ENCODE measurements at places on chromosomes 11 and 22.

DNA sequence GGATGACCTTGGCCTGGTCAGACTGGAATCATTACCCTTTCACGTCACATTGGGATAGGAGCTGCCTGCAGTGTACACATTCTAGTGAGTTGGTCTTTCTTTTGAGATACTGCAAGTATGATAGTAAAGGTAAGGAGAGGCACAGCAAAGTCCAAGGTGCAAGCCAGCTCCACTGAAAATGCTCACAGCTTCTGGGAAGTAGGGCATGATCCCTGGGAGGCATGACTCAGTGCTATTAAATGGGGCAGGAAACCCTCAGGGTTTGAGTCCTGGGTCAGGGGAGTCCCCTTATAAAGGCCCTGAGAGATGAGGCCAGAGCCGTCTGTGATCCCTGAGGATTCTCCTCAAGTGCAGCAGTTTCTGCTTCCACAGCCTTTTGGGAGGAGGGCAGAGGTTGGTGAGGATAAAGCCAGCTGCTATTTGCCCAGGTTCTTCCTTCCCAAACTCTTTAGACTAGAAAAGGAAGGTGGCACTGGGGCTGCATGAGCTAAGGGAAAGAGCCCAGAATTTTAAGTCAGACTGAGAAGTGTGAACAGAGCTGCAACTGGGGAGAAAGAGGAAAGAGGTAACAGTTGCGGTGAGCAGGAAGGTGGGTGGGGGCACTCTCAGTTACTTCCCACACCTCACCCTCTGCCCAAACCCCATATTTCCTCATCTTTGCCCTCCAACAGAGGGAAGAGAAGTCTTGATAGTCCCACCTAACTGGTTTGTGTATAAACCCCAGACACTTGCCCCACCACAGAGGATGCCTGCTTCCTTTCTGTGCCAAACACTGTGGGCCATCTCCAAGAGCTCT is 14.4 kb upstream of the OR52K1 start:
- no peak for DNase-seq

DNA sequence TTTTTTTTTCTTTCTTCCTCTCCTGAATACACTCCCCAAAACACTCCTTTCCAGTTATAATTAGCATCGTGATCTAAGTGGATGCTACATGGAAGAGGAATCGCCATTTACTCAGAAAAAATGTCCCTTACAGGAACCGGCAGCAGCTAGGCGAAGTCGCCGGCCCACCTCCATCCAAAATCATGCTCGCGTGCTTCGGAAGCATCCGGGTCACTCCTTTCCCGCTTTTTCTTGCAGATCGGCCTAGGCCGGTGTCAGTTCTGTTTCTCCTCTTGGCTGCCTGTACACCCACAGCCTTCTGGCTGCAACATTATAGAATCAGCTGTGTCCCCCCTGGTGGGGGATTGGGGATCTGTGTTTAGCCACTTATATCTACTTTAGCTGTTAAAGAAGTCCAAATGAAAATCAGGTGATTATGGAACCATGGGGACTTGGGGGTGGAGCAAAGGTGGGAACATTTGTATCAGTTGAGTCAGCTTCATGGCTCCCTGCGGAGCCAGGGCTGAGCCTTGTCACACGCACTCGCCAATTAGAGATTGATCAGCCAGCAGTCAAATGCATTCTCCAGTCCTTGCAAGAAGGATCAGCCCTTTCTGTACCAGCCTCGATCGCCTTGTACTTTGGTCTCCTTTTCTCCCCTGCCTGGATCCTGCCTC is 36.3 kb downstream of the ASRGL1 start:
- DNase-seq: no peak

DNA sequence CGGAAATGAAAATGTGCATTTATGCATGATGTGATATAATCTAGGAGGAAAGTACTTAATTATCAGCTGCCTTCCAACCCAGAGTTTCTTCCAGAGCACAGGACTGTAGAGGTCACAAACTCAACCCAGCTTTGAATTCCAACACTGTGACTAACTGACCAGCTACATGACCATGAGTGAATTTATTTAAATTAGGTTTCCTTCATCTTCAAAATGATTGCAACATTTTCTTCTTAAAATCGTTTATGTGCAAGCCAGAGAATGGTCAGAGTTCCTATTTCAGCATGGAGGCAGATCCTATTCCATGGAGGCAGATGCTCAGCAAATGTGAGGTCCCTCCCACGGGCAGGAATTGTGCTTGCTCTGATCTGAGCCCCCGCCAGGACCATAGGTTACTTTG is 42.4 kb downstream of the OSBP start:
- DNase-seq: no peak

- DNase-seq: no peak
These were observed 109.3 kb upstream of the CRYBB3 start for GRCh38 chr22:25090225-25090890.

GRCh38 chr11:77424644-77425043 is 49.2 kb downstream of the PAK1 start:
- DNase-seq: no peak

- no peak for DNase-seq
These were observed 842 bp downstream of the ARFGAP2 start for GRCh38 chr11:47175746-47176327.

- no peak for DNase-seq
These were observed 48.4 kb upstream of the RAB1B start for GRCh38 chr11:66219846-66220565.

GRCh38 chr11:75301131-75301530 is 50.3 kb downstream of the ARRB1 start:
- no peak for DNase-seq

- no peak for DNase-seq
These were observed 13.1 kb downstream of the LRRC32 start for GRCh38 chr11:76657187-76658170.

- DNase-seq: no peak
These were observed 35.9 kb downstream of the CTSC start for GRCh38 chr11:88301488-88302140.

GRCh38 chr11:88348870-88349269 is 11.3 kb upstream of the CTSC start:
- no peak for DNase-seq

- no peak for DNase-seq
These were observed 105.5 kb downstream of the KCNC1 start for GRCh38 chr11:17840101-17840548.

- DNase-seq: no peak
These were observed 1.8 kb upstream of the SLC22A8 start for GRCh38 chr11:63017306-63017974.

DNA sequence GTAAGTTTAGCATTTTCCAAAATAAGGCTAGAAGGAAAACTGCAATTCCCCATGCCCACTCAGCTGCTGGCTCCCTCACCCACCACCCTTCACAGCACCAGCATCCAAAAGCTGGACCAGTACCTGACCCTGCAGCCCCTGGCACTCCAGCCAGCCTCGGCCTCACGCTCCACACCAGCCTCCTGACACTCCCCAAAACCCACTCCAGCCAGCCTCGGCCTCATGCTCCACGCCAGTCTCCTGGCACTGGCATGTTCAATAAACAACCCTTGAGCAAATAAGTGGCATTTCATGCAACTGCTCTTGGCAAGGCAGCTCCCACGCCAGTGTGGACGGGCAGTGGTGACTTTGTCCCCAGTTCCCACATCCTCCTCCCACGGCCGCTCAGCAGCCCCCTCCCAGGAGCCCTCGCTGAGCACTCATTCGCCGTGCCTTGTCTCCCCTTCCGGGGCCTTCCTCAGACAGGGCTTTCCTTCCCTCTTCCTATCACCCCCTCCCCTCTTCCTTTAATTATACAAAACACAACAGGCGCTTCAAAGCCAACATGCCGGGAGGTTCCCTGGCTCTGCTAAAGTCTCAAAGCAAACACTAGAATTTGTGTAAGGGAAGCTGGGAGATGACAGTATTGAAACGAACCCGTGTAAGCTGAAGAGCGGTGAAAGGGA is 6.8 kb downstream of the TOLLIP start:
- DNase-seq: no peak

DNA sequence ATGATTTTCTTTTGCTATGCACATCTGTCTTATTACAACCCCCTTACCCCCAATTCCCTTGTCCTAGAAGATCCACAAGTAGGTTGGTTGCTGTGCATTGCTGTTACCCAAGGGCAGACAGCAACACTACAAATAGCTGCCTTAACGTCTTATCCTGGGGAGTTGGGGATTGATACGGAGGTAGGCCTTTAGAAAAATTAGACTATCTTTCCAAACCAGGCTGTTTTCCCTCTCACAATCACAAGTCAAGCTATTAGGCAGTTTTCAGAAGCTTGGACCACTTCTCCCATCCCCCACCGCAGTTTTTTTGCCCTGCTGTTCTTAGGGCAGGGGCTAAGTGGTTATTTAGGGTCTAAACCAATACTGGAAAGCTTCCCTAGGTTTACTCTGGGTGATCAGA is 2.8 kb upstream of the PHLDB1 start:
- DNase-seq: no peak

DNA sequence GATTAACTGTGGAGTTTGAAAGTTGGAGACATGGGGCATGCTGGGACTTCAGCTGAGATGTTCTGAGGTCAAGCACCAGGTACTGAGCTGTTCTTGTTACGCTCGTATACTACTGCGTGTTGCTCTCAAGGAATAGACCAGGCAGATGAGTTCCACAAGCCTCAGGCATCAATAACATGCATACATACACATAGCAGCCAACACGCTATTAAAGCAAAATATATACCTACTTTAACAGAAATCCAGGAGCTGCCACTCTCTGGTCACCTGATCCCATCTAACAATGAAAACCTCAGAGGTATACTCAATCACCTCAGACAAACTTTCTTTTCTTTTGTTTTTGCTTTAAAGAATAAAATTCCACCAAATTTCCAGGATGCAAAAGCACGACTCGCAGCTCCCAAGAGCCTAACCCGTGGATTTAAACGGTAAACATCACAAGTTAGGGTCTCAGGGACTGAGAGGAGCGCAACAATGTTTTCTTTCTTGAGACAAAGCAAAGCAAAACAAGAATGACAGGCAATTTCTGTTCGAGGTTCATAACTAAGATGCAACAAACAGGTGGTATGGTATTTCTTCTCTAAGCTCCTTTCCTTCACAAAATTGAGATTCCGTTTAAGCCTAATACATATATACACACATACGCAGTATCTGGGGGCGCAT is 16.5 kb downstream of the BLID start:
- no peak for DNase-seq

GRCh38 chr11:9530901-9531625 is 42.4 kb upstream of the WEE1 start:
- DNase-seq: no peak

DNA sequence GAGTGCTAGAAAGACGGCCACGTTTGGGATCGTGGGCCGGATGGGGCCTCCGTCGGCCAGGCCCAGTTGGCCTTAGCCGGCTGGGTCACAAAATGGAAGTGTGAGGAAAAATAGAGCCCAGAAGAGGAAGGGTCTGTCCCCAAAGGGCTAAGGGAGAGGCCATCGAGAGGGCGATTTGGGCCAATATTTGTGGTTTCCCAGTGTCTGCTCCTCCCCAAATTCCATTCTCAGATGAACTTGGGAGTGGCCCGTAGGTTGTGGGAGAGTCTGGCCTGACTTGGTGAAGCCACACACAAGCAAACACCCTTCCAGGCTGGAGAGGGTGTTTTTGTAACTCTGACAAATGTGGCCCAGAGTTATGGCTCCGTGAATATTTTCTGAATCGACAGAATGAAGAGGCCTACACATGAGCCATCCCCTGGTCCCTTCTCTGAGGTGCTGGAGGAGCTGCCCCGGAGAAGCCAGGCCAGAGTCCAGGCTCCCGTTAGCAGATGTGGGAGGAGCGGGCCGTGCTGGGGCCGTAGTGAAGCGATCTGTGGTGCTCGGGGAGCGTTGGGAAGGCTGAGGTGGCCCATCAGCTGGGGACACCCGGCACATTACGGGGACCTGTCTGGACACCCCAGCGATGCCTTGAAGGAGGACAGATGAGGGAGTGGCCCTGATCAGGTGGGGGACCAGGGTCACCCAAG is 73.5 kb upstream of the PPARA start:
- DNase-seq: no peak

DNA sequence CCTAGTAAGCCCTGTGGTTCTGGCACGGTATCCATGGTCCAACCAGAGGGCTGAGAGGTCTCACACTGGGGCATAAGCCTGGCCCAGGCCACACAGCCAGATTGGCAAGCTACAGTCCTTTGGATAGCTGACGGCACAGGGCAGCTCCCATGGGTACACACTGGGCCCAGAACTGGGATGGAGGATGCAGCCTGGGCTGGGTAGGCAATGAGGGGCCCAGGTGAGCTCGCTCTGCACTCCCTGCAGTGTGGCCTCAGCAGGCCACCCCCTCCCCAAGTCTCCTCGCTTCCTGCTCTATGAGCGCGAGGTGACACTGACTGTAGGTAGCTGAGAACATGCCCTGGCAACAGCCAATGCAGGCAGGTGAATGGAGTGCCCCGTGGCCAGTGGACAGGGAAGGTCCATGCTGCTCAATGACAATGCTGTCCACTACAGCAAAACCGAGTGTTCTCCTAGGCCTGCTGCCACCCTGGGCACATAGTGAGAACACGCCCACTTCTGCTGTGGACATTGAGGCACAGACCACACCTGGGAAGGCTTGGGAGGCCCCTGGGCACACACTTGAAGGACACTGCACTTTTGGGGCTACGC is 3.8 kb downstream of the ARVCF start:
- no peak for DNase-seq

GRCh38 chr11:3123305-3123704 is 41.8 kb downstream of the OSBPL5 start:
- DNase-seq: no peak

- no peak for DNase-seq
These were observed 882 bp upstream of the GLYATL2 start for GRCh38 chr11:58845386-58845785.

GRCh38 chr11:66857234-66857926 is 516 bp downstream of the LRFN4 start:
- DNase-seq: no peak

- DNase-seq: no peak
These were observed 52.8 kb upstream of the YWHAH start for GRCh38 chr22:31891366-31892079.

GRCh38 chr11:12288931-12289666 is 88.3 kb upstream of the PARVA start:
- DNase-seq: no peak

DNA sequence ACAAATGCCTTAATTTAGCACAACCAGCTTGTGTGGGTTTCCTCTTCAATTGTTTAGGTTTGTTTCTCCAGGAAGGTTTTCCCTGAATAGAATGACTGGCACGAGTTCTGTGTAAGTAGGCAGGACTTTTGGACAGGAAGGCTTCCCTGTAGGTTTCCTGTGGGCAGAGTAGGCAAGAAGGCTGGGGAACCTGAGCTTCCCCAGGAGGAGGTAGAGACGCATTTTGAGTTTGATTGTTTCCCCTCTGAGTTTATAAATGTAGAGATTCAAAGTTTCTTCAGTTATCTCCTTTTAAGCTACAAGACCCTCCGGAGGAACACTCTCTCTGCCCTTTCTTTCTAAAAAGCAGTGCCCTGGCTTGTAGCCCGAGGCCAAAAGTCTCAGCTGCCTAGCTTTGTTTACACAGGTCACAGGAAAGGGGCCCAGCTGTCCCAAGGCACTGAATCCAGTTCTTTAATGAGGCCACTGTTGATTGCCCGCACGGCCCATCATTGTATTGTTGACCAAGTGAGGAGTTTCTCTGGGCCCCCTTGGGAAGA is 66.6 kb upstream of the RDX start:
- no peak for DNase-seq

GRCh38 chr22:39525658-39525975 is 5.3 kb downstream of the ATF4 start:
- DNase-seq: no peak
